WTC11 (cell line): ENCODE measurements at places on chromosomes 16 and 17. TPM values are rescaled to one million over a fixed set of nuclear protein-coding genes. Genes with fewer than 3 reads are reported as not detected.

Gene DUXB
- total RNA-seq = not detected in 3 replicates

Gene CES4A
- 0.57 to 0.89 TPM (median 0.61 TPM) in 3 replicates for total RNA-seq

- no peaks in the 10 kb centered on the region for H3K36me3 ChIP-seq
- peaks cover 12% of the 10 kb centered on the region for H3K4me1 ChIP-seq
- no peak overlapping the region for H3K27ac ChIP-seq
- no peak overlapping the region for H3K4me3 ChIP-seq
- no peaks in the 10 kb centered on the region for H3K27me3 ChIP-seq
- DNase-seq = no peak
These were observed 556.9 kb upstream of the CDH5 start for GRCh38 chr16:65809627-65810026.

DNA sequence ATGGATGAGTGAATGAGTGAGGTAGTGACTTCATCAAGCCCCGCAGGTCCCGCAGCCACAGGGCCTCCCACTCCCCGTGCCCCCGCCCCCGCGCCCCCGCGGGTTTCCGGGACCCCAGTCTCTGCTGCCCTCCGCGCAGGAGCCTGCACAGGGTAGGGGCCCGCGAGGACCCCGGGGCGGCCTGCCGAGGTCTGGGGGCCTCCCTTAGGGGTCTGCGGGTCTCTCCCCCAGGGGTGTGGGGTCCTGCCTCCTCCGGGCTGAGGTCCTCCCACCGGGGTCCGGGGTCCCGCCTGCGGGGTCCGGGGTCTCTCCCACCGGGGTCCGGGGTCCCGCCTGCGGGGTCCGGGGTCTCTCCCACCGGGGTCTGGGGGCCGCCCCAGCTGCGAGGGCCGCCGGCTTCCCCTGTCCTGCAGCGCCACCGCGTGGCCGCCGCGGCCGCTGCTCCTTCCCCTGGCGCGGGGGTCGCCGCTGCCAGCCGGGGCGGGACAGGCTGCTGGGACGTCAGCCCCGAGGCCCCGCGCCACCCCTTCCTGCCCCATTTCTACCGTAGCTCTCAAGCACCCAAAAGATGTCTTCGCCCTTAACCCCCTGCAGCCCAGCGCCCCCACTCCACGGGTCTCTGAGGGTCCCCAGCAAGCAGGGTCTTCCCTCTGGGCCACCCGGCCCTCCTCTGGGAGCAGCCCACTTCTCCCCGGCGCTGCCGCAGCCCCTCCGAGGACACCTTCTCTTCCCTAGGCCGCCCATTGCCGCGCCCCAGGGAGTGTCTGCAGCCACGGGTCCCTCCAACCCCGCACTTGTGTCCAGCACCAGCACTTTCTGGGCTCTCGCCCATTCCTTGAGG lies 10.4 kb upstream of the CHMP6 start:
- H3K4me1 ChIP-seq = peaks cover 3% of the 10 kb centered on the region
- H3K27ac ChIP-seq = no peak overlapping the region
- H3K36me3 ChIP-seq = no peaks in the 10 kb centered on the region
- no peaks in the 10 kb centered on the region; the same call in 1 of the 2 replicates for H3K27me3 ChIP-seq
- H3K4me3 ChIP-seq = peak overlapping the region; percentile 68

GRCh38 chr16:18003033-18003432 lies 333.5 kb downstream of the NPIPA8 start:
- H3K27ac ChIP-seq = no peak overlapping the region
- no peak for DNase-seq
- no peaks in the 10 kb centered on the region for H3K27me3 ChIP-seq
- H3K4me3 ChIP-seq = no peak overlapping the region
